Diencephalon (tissue), 1 donor: ENCODE measurements at places on chromosomes 13 and 19. TPM values are rescaled to one million over a fixed set of nuclear protein-coding genes. Genes with fewer than 3 reads are reported as not detected.

ZNF69 gene
- total RNA-seq: 22.1 TPM

KCNN1 gene
- total RNA-seq: 16.8 TPM

ZNF546 gene
- 16.1 TPM for total RNA-seq

PLPPR3 gene
- total RNA-seq: 125 TPM

CEACAM3 gene
- not detected for total RNA-seq

PRSS57 gene
- not detected for total RNA-seq

SBSN gene
- not detected for total RNA-seq

KRI1 gene
- total RNA-seq: 4.4 TPM

CD70 gene
- total RNA-seq: not detected

C19orf33 gene
- not detected for total RNA-seq

ATP8A2 gene
- total RNA-seq: 77.0 TPM

ZNF154 gene
- total RNA-seq: 31.4 TPM

SERPINE3 gene
- total RNA-seq: 0.23 TPM

CXCL17 gene
- total RNA-seq: not detected

GNA15 gene
- 1.4 TPM for total RNA-seq

ZNF177 gene
- total RNA-seq: 8.1 TPM

DNAAF3 gene
- 3.9 TPM for total RNA-seq

PTPRH gene
- 0.69 TPM for total RNA-seq

ZNF540 gene
- total RNA-seq: 23.8 TPM

SKA3 gene
- 18.0 TPM for total RNA-seq

NEK3 gene
- total RNA-seq: 9.9 TPM

ACTN4 gene
- total RNA-seq: 79.6 TPM

BLOC1S3 gene
- total RNA-seq: 4.4 TPM

FREM2 gene
- total RNA-seq: 4.6 TPM

FBXW9 gene
- total RNA-seq: 13.6 TPM

NOTCH3 gene
- total RNA-seq: 16.6 TPM

IRGC gene
- total RNA-seq: not detected

SIGLEC12 gene
- total RNA-seq: not detected

ZSCAN4 gene
- total RNA-seq: not detected

EML2 gene
- 42.2 TPM for total RNA-seq

HCST gene
- 0.92 TPM for total RNA-seq

STOML3 gene
- total RNA-seq: 1.6 TPM

UNC13A gene
- total RNA-seq: 69.7 TPM

C13orf42 gene
- total RNA-seq: 0.23 TPM

KIR3DL1 gene
- not detected for total RNA-seq

ZNF284 gene
- 9.9 TPM for total RNA-seq

ZNF558 gene
- 42.9 TPM for total RNA-seq

CATSPERD gene
- 0.23 TPM for total RNA-seq

ZNF787 gene
- 16.1 TPM for total RNA-seq

LRRC63 gene
- 1.8 TPM for total RNA-seq

CYP2S1 gene
- 3.2 TPM for total RNA-seq

INTS6 gene
- total RNA-seq: 49.8 TPM

ZNF100 gene
- total RNA-seq: 13.6 TPM

CYP4F8 gene
- total RNA-seq: not detected

ERICH6B gene
- not detected for total RNA-seq

C19orf85 gene
- total RNA-seq: not detected

PTPRS gene
- total RNA-seq: 269 TPM

MAP4K1 gene
- 1.2 TPM for total RNA-seq

PRTN3 gene
- 1.8 TPM for total RNA-seq

C19orf67 gene
- not detected for total RNA-seq

YJEFN3 gene
- total RNA-seq: 11.1 TPM

SLITRK6 gene
- total RNA-seq: 48.4 TPM

TMEM86B gene
- total RNA-seq: 0.92 TPM

KLF5 gene
- total RNA-seq: 2.8 TPM

CPB2 gene
- total RNA-seq: not detected

ZNF677 gene
- total RNA-seq: 40.8 TPM

DKKL1 gene
- 1.6 TPM for total RNA-seq

TIMM44 gene
- 34.8 TPM for total RNA-seq
